Activated T-helper 1 cell treated with Interleukin-2 at 50 U/mL for 16 hours (primary cell): ENCODE measurements at places on chromosomes 7 and 10.

GRCh38 chr10:51273574-51273973 is 199.3 kb downstream of the PRKG1 start:
- no peak for DNase-seq

- no peak for DNase-seq
Observed at GRCh38 chr10:93154531-93154930, 80.8 kb downstream of the CYP26A1 start.

DNA sequence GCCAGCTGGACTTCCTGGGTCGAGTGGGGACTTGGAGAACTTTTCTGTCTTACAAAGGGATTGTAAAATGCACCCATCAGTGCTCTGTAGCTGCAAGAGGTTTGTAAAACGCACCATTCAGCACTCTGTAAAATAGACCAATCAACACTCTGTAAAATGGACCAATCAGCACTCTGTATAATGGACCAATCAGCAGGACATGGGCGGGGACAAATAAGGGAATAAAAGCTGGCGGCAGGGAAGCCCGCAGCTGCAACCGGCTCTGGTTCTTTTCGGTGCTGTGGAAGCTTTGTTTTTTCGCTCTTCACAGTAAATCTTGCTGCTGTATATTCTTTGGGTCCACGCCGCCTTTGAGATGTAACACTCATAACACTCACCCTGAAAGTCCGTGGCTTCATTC is 151.9 kb downstream of the GALNT17 start:
- no peak for DNase-seq

- no peak for DNase-seq
Observed at GRCh38 chr10:46253076-46254006, 33.5 kb upstream of the ANTXRL start.

- DNase-seq, result no peak
Observed at GRCh38 chr7:35700333-35700732, 5.4 kb upstream of the HERPUD2 start.

DNA sequence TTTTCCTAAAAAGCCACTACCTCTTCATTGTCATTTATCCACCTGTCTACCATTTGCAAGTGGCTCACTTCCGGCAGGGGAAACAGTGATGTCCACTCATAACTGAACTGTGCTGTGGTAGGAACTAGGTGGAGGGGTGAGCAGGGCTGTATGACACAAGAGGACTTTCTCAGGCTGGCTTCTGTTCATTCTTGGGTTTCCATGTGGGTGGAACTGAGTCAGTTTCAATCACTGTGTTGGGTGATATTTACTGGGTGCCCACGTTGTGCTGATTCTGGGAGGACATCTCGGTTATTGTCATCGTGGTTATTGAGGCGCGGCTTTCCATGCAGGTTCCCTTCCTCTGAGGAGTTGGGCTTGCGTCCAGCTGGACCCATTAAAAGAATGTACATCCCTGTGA is 38.8 kb downstream of the RAMP3 start:
- no peak for DNase-seq

DNA sequence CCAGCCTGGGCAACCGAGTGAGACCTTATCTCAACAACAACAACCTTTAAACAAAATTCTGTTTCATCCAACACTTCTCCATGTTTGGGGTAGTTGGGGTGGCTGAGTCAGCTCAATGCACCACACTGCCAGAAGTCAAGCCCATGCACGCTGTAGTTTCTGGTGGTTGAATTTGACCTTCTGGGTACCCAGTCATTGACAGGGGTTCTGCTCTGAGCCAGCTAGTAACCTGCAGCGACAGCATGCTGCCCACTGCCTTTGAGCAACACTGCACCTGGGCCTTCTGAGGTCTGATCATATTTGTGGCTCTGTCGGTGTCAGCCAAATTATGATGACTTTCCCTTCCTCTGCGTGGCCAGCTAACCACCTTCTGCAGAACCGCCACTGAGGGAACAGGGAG is 84.6 kb upstream of the ZNF438 start:
- no peak for DNase-seq

GRCh38 chr10:124517461-124517860 is 55.8 kb downstream of the LHPP start:
- DNase-seq, result no peak

DNA sequence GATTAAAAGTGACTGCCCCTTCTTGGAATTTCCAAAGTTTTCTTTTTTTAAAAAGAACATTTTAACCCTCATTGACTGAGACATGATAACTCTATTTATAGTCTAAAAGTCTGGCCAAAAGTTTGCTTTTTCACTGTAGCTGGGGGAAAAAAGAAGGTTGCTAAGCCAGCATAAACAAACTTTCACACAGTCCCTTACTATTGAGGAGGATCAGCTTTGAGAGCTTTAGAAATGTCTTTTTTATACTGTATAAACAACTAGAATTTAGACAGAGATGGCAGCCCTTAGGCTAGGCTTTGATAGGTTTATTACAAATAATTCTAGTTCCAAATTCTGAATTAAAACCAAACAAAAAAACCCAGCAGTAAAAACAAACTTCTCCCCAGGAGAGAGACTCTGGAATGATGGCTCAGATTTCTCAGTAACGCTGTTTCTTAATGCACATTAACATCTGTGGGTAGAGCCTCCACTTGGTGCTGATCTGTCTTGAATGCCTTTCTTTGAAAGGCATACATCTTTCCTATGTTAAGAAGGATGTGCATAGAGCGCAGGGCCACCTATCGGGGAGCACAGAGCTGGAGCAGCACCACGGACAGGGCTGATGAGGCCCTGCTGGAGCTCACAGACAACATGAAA is 100.9 kb upstream of the PDLIM1 start:
- DNase-seq, result no peak

- no peak for DNase-seq
Observed at GRCh38 chr7:36264123-36264801, 111.2 kb downstream of the EEPD1 start.

GRCh38 chr7:158645842-158646241 is 58.2 kb upstream of the PTPRN2 start:
- DNase-seq, result no peak

- DNase-seq, result no peak
Observed at GRCh38 chr7:90749262-90749661, 153.1 kb downstream of the CDK14 start.

DNA sequence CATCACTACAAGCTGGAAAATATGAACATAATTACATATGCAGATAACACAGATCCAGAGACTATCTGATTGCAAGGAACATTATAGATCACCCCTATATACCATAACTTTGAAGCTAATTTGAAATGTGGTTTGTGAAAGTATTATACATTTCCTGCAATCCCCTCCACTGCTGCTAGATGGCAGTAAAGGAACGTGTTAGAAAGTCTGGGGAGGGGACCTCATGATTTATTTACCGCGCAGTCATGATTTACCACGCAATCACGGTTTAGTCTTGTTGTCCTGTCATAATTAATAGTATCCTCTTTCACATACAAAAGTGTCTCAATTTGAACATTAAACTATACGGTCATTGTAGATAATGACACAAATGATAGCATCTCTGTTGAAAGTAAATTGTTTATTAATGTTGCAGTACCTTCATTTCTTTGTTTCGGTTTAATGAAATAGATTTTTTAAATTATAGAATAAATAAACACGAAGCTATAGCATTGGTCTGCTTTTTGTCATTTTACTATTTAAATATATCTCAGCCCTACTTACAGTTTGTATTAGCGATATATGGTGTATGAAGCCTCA is 145.3 kb upstream of the PRSS1 start:
- DNase-seq, result no peak

- no peak for DNase-seq
Observed at GRCh38 chr10:29766753-29767152, 132.0 kb upstream of the SVIL start.

- peak; percentile 0 for DNase-seq
Observed at GRCh38 chr7:24665564-24666294, 91.5 kb downstream of the GSDME start.

DNA sequence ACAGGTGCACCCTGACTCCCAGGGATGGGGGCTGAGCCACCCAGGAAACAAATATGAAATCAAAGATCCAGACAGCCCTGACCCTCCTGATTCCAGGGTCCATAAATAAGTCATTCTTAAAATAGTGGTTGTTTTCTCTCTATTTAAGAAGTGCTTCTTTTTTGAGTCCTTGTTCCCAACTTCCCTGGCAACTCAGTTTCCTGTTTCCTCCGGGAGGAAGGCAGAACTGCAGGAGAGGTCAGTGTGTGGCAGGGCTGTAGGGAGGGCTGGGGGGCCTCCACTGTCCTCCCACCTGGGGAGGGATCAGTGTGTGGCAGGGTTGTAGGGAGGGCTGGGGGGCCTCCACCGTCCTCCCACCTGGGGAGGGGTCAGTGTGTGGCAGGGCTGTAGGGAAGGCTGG is 88.7 kb upstream of the PDGFA start:
- DNase-seq, result no peak

DNA sequence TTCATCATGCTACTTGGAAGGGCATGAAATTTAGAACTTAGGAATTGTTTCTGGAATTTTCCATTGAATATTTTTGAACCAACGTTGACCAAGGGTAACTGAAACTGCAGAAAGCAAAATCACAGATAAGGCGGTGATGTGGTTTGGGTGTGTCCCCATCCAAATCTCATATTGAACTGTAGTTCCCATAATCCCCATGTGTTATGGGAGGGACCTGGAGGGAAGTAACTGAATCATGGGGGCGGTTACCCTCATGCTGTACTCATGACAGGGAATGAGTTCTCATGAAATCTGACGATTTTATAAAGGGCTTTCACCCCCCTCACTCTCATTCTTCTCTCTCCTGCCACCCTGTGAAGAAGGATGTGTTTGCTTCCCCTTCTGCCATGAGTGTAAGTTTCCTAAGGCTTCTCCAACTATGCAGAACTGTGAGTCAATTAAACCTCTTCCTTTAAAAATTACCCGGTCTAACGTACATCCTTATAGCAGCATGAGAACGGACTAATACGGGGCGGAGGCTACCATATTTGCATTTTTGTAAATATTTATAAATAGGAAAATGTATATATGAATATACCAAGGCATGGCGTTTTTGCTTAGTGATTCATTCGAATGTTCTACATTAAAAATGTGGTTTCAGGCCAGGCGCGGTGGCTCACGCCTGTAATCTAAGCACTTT is 12.4 kb downstream of the NMT2 start:
- DNase-seq, result no peak

DNA sequence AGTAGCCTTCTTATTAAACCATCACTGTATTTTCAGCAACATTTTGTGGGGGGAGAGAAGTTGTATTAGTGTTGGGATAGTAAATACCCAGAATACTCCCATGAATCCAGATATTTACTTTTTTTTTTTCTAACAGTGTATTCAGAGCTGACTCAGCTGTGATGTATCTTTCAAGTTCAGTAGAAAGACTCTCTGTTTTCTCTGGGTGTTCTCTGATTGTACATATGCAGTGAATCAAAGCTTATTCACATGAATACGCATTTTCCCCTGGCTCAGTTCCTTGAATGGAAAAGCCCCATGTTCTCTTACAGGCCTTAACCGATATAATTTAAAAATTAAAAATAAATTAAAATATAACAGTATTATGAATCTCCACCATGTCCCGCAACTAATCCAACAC is 1.3 kb downstream of the TFPI2 start:
- DNase-seq, result no peak

GRCh38 chr10:14873090-14873760 is 5.4 kb upstream of the SUV39H2 start:
- DNase-seq, result no peak

GRCh38 chr7:27178366-27178765 is 4.2 kb upstream of the HOXA10 start:
- DNase-seq, result no peak

DNA sequence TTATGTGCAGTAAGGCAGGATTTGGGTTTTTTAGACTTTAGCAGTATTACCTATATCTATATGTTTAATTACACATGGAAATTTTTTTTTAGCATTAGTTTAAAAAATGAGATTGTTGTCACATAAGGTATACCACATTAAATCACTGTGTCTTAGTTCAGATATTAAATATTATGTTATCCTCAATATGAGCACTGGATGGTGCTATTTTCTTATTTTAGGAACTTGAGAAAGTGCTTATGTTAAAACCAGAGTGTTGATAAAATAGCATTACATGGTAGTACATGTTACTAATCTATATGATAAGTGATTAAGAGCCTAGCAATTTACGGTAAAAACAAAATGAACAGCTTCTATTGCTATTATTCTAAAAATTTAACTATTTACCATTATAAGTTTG is 28.8 kb downstream of the MIOS start:
- no peak for DNase-seq

GRCh38 chr7:36283181-36283580 is 106.5 kb upstream of the ANLN start:
- no peak for DNase-seq
